ENCODE measurements at places on chromosomes 7 and 10.
A peak's percentile ranks its signal among the peaks of the same experiment; 100 is the strongest.

- DNase-seq: peak; percentile 89
Measured at GRCh38 chr10:13659887-13660550, 73.3 kb downstream of the PRPF18 start.

DNA sequence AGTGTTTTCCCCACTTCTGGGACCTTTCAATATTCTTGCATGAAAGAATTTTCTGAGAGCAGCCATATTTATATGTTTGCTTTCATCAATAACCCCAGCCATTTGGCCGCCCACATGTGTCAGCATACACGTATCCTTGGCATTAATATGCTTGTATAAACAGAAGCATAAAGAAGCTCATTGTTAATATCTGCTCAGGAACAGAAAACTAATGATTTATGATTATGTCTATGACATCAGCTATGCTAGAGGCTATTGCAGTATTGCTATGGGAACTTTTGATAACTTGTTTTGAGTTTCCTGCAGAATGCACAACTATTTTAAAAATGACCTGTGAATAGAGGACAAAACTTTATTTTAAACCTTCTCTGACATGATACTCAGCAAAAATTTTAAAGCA lies 300.9 kb upstream of the MTPN start:
- no peak for DNase-seq

- DNase-seq: no peak
Measured at GRCh38 chr7:946256-946996, 8.1 kb downstream of the ADAP1 start.

DNA sequence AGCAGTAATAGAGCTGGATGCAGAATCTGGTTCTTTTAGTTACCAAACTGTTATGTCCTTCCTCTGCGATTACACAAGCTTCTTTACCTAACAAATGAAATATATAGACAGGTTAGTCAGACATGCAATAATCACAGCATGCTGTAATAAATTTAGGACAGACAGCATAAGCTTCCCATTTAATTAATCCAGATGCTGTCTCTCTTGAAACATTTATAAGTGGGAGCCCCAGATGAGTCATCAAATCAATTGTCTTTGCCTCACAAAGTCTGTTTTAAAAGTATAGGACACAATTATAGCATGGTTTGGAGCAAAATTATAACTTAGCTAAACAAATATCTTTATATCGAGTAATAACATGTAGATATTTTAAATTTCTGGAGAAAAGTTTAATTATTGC lies 1.6 kb downstream of the CDNF start:
- no peak for DNase-seq

GRCh38 chr10:132599732-132600131 lies 62.1 kb downstream of the INPP5A start:
- DNase-seq: no peak

- no peak for DNase-seq
Measured at GRCh38 chr10:36943544-36943943, 181.9 kb upstream of the ANKRD30A start.

GRCh38 chr10:6269953-6270867 lies 67.5 kb downstream of the PFKFB3 start:
- no peak for DNase-seq

- DNase-seq: no peak
Measured at GRCh38 chr10:70909326-70909935, 21.1 kb upstream of the PCBD1 start.

- DNase-seq: no peak
Measured at GRCh38 chr10:93363891-93364648, 118.1 kb downstream of the MYOF start.

DNA sequence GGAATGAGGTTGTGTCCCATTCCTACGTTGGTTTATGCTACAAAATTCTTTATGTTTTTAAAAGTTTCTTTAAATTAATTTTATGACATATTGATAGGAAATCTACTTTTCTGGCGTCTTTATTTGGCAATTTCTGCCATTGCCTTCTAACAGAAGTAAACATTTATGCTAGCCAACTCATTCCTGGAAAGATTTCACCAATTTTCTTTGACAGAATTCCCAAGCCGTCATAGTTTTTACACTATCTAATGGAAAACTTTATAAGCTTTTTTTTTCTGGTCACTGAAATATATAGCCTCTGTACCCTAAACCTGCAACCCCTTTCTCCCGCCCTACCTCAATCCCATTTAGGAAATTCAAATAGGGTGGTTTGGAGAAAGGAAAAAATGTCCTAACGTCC lies 6.1 kb upstream of the TCAF1 start:
- no peak for DNase-seq

DNA sequence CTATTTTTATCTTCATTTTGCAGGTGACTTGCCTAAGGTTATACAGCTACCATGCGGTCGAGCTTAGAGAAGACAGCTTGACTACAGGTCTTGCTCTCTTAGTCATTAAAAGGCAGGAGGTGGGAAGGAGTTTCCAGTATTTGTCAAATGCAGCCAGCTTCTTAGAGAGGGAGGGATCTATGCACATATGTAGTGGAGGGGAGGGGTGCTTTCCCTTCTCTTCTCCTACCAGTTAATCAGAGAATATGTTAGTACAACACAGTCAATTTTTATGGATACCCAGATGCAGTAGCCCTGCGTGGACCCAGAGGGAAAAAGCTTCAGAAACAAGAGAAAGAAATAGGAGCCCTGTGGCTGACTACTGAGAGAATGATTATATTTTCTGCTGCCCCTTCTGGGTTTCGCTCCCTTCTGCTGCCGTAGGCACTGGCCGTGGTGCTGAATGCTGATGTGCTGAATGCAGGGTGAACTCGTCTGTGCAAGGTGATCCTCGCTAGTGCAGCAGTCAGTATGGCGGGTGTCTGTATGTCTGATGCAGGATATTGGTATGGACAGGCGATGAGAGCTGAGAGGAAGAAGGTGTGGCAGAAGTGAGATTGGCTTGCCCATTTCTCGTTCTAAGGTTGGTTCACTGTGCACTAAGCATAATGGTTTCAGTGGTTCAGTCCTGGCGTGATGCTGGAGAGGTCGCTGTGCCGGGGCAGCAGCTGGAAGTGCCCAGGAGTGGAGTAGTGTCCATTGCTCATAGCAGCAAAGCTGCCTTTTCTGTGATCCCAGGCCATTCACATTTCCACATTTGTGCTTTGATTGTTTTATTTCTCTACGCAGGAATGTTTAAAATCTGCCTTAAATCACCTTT lies 189.2 kb upstream of the PODXL start:
- peak; percentile 58 for DNase-seq

DNA sequence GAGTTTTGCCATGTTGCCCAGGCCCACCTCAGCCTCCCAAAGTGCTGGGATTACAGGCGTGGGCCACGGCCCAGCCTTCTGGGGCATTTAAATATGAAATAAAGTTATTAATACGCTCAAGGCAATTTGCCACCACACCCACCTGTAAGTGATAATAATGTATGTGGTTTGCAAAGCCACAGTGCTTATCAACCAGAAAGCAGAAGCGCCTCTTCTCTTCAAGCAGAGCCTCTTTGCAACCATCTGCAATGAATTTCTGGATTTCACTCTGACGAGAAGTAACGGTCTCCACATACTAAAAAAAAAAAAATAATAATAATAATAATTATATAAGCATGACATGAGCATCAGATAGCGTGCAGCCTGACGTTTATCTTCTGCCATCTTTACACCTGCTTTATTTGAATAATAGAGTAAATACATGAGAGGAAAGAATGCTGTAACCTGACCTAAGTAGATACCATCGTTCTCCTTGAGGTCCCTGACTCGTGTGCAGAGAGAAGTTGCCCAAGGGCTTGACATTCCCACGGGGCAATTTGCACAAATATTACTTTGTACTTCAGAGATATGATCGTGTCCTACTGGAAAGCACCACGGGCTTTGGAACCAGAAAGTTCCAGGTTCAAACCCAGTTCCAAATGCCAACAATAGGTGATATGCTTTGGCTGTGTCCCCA lies 34.0 kb downstream of the BRI3 start:
- no peak for DNase-seq

GRCh38 chr7:70735313-70735712 lies 396.6 kb upstream of the GALNT17 start:
- DNase-seq: no peak

GRCh38 chr10:60684091-60684490 lies 94.2 kb upstream of the CDK1 start:
- no peak for DNase-seq

DNA sequence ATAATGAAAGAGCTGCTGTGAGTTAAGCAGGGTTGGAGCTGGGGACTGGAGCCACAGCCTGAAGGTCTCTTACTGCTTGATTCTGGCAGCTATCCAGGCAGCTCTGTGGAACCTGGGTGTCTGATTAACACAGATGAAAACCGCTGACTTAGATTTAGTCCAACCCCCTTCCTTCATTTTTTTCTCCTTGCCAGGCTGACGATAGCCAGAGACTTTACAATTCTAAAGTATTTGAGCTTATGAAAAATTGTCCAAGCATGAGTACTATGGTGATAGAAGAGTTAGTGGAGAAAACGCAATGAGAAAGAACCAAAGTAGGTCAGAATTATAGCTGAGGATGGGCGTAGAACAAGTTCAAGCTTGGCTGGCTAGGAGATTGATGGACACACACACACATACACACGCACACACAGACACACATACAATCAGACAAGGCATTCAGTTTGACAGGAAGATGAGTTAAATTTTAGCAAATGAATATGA lies 13.5 kb upstream of the GPR85 start:
- peak; percentile 8 for DNase-seq

DNA sequence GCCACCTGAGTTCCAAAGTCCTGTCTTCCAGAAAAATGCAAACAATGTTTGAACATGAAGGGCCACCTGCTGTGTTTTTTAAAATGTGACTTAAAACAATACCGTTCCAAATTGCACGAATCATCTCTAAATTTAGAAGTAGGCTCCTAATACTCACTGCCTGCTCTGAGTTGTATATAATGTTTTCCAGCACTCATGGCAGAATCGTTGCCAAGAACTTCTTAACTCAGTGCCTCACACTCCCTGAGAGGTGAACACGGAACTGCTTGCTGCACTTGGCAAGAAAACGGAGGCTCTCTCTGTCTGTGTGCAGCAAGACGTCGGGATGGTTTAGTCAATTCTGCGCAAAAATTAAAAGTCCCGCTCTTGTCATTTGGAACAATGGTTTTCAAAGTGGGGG lies 757.3 kb upstream of the AUTS2 start:
- no peak for DNase-seq

DNA sequence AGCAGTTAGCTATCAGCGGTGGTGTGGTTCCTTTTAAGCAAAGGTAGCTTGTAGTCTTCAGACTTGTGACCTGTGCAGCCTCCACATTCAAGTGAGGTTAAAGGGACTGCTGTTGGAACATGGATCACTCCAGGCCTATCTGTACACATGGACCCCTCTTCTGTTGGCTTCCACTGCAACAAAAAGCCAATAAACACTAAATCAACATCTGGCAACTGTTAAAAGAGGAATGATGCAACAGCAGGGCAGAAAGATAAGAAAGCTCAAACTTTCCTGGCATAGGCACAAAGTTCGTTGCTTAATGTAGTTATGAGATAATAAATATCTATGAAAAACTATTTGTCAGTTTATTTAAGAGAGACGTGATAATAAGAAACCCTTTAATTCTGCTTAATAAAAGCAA lies 4.0 kb upstream of the MINPP1 start:
- DNase-seq: no peak

DNA sequence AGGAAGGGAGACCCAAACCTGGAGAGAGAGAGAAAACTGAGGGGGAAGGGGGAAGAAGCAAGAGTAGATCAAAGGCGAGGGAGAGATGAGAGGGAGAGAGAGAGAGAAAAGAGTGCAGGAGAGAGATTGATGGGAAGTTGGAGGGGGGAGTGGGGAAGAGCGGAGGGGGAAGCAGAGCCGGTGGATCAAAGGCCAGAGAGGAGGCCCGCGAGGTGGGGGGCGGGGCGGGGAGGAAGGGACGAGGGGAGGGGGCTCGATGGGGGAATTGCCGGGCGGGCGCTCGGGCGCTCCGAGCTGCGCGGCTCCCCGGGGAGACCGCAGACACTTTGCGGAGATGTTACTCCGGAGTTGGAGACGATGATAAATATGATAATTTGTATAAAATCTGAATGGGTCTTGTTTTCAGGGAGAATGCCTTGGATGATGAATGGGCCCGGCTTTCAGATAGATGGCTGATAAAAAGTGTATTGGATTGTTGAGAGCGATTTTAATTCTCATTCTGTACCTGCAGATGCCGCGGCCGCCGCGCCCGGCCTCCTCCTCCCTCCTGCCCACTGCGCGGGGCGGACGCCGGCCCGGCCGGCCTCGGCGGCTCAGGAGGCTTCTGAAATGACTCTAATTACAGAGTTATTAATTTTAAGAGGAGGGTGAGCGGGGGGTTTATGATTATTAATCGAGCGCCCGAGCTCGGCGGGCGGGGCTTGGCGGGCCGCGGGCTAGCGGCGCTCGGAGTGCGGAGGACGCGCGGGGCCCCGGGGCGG lies 21.4 kb upstream of the PAX2 start:
- no peak for DNase-seq

- DNase-seq: no peak
Measured at GRCh38 chr7:154287356-154287755, 235.2 kb downstream of the DPP6 start.

DNA sequence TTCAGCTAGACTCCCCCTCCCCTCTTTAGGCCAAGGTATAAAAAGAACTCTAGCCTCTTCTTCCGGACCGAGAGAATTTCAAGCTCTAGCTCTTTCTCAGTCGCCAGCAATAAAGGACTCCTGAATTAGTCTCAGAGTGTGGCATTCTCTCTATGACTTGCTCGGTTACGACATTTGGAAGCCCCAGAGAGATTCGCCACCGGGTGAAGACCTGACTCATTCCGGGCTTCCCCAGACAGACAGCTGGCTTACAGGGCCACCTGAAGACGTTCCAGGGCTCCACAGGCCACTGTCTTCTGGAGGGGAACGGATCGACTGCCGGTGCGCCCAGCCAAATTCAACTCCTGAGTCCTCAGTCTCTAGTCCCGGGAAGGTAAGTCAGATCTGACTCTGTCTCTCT lies at the start of gene AKR1B15:
TSS of gene AKR1B15 (plus strand) at position 234 of the 400 bp plus-strand sequence. CDS start 15,510 bp downstream, outside the sequence.
- DNase-seq: no peak

DNA sequence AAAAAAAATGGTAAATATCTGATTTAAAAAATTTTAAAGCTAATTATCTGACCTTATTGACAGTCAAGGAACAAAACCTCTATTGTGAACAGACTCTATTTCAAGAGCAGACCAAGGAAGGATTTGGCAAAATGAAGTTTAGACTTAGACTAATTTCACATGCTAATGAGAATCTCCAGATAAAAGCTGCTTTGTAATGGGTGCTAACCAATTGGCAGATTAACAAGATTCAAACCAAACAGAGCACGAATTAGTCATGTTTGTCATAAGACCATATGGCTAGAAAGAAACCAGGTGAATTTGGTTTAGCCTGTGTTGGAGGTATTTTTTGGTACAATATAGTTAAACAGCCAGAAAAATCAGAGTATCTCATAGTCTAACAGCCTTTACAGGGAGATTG lies 429.1 kb upstream of the NFE2L3 start:
- DNase-seq: no peak

All from AG08396 (cell line).